ENCODE measurements at places on chromosomes 13 and 19.
A peak's percentile ranks its signal among the peaks of the same experiment; 100 is the strongest.

- DNase-seq = no peak
Observed at GRCh38 chr13:87942205-87942604, 271.0 kb downstream of the SLITRK5 start.

- no peak for DNase-seq
Observed at GRCh38 chr19:6849876-6850275, 37.5 kb upstream of the ADGRE1 start.

DNA sequence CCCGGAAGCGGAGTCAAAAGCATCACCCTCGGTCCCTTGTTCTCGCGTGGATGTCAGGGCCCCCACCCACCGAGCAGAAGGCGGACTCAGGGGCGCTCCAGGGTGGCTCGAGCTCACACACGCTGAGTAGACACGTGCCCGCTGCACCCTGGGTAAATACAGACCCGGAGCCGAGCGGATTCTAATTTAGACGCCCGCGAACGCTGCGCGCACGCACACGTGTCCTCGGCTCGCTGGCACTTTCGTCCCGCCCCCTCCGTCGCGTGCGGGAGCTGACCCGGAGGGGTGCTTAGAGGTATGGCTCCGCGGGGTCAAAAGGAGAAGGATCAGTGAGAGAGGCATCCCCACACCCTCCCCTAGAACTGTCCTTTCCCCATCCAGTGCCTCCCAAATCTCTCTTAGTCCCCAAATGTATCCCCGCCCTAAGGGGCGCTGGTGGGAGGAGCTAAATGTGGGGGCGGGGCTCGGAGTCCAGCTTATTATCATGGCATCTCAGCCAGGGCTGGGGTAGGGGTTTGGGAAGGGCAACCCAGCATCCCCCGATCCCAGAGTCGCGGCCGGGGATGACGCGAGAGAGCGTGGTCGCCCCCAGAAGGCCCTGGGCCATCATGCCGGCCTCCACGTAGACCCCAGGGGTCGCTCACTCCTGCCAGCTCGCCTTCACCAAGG, 451 bp upstream of the ICAM5 start:
- peak; percentile 66 for DNase-seq

- DNase-seq = no peak
Observed at GRCh38 chr13:110409581-110409992, 102.5 kb downstream of the COL4A2 start.
